ENCODE measurements at places on chromosomes 6 and 20.

GRCh38 chr20:59911041-59911440, 22.4 kb downstream of the SYCP2 start:
- no peak for DNase-seq

- DNase-seq: no peak
These were observed 37.2 kb downstream of the ELOVL5 start for GRCh38 chr6:53311586-53311935.

DNA sequence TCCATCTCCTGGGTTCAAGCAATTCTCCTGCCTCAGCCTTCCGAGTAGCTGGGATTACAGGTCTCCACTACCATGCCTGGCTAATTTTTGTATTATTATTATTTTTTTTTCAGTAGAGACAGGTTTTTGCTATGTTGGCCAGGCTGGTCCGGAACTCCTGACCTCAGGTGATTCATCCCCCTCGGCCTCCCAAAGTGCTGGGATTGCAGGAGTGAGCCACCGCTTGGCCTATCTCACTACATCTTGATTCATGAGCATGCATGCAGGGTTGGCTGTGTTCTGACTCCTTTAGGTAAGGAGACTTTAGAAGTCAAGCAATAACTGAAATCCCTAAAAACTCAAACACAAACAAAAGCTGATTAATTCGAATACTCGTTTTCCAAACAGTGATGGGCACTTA, 80.9 kb downstream of the GJA1 start:
- DNase-seq: peak; percentile 81

- DNase-seq: peak; percentile 64
These were observed 7.4 kb downstream of the PERP start for GRCh38 chr6:138099832-138100231.

DNA sequence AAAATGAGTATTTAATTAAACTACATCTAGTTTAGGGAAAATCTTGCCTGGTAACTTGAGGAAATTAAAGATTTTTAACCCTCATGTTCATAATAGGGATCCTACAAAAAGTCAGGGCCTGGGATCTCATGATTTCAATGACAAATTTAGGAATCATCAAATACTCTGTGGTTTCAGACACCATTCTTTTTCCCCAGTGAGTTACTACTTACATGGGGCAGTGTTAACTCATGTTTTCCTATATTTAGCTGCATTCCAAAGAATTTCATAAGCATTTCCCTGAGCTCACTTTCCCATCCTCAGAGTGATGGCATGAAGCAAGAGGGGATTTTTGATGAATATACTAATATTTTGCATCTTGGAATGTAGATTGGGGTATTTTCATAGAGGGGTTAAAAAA, 321.7 kb downstream of the CENPW start:
- DNase-seq: peak; percentile 74

- no peak for DNase-seq
These were observed 112.1 kb upstream of the PMEPA1 start for GRCh38 chr20:57821935-57822334.

DNA sequence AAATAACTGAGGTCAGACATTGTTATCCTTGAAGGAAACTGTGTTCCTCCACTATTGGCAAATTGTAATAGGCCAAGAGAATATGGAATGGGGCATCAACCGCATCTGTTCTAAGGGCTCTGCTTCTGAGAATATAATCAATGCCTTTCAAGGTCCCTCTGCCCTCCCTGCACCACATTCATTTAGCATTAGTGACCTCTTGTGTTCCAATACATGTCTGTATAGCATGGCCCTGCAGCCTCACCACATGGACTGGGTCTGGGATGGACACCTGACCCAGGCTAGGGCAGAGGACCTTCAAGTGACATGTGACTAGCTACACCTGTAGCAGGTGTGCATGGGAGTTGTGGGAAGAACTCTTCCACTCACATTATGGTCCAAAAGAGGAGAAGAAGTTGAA, 14.2 kb downstream of the BTN3A1 start:
- no peak for DNase-seq

- DNase-seq: no peak
These were observed 41.0 kb downstream of the HM13 start for GRCh38 chr20:31555203-31555775.

DNA sequence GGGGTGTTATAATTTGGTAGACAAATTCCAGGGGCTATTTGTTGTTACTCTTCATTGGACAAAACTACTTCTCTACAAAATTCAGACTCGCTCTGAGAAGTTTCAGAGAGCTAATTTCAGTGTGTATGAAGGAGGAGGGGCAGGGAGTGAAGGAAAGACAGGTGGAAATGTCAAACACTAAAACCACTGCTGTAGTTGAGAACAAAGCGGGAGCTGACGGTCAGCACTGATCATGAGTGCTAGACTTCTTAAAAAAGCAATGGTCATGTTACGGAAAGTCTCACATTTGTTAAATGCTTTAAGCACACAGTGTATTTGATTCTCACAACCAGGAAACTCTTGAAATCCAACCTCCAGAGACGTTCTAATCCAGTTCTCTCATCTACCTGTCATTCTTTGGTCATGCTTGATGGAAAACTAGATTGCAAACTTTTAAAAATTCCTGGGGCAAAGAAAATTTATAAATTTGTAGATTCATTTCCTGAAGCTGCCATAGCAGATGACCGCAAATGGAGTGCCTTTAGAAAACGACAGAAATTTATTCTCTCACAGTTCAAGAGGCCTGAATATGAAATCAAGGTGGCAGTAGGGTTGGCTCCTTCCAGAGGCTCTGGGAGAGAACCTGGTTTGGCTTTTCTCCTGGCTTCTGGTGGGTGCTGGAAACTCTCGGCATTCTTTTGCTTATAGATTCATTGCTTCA, 100.7 kb upstream of the CARMIL1 start:
- no peak for DNase-seq

DNA sequence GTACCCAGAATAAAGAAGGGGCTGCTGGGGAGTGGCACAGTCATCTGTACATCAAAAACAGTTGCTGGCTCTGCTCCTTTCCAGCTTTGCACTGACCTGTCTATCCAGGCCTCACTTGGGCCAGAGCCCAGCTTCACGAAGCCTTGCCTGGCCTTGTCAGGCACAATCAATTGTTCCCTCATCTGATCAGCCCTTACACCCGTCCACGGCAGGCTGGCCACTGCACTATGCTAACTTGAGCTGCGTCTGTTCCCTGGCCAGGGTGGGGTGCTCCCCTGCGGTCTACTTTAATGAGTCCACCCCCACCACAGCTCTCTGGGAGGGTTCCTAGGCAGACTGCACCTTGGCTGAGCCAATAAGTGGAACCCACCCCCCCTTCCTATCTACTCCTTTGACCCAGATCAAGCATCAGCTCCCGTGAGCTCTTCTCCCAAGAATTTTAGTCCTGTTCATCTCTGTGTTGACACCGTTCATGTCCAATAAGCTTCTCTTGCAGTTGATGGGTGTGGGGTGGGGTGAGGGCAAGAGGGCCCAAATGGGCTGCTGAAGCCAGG, 74.3 kb upstream of the MLN start:
- DNase-seq: no peak

GRCh38 chr6:134819236-134819635, 130.7 kb downstream of the ALDH8A1 start:
- no peak for DNase-seq

GRCh38 chr6:139588734-139589593, 214.5 kb upstream of the CITED2 start:
- DNase-seq: peak; percentile 75

GRCh38 chr6:20706238-20706938, 172.1 kb downstream of the CDKAL1 start:
- peak; percentile 82 for DNase-seq

DNA sequence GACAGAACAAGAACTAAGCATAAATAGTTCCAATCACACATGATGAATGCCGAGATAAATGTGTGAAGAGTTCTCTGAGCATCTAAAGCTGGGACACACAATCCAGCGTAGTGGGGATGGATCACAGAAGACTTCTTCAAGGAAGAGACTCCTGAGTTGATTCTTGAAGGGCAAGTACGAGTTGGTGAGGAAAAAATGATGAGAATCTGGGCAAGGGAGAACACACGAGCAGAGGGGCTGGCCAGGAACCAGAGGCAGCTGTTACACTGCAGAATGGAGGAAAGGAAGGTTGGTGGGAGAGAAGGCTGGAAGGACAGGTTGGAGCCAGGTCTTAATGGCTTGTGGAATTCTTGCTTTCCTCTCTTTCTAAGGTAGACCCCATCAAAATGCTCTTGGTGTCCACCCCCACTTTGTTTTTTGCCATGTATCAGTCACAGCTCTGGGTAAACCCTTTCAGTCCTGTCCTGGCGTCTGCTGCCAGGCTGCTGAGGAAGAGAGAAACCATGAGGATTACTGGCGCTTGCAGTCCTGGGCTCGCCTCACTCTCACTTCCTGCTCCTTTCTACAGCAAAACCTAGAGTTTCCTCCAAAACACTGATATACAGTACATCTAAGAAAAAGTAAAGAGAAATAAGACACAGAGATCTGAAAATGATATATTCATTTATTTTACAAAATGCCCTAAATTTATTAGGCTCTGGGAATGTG, 127.6 kb upstream of the FAM184A start:
- no peak for DNase-seq

GRCh38 chr6:76888351-76888750, 574.9 kb downstream of the HTR1B start:
- no peak for DNase-seq

DNA sequence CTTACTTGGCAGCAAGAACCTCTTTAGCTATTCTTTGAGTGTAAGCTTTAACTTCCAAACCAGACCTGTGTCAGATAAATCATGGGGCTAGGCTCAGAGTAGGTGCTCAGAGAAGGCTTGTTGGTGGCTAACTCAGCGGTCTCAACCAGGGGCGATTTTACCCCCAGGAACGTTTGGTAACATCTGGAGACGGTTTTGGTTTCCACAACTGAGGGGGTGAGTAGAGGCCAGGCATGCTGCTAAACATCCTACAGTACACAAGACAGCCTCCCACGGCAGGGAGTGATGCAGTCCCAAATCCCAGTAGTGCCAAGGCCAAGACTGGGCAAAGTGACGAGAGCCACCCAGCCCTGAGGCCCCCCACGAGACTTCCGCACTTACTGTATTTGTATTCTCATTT, 59.2 kb downstream of the RAB44 start:
- DNase-seq: no peak

DNA sequence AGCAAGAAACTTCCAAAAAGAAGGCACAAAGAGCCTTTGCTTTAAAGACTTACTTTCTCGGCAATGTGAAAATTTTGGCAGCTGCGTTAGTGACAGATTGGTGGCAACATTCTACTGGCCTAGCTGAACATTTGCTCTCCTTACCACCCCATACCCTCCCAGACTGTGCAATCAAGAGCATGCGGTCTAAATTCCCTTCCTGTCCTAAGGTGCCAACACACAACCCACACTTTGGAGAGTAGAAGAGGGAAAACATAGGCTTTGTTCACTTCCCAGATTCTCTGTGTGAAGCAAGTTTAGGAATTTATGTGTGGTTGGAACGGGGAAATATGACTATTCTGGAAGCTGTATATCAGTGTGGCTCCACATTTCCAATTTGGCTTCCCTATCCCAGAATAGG, 29.8 kb upstream of the NEDD9 start:
- DNase-seq: no peak

- no peak for DNase-seq
These were observed 38.1 kb downstream of the SYNE1 start for GRCh38 chr6:152598901-152599537.

DNA sequence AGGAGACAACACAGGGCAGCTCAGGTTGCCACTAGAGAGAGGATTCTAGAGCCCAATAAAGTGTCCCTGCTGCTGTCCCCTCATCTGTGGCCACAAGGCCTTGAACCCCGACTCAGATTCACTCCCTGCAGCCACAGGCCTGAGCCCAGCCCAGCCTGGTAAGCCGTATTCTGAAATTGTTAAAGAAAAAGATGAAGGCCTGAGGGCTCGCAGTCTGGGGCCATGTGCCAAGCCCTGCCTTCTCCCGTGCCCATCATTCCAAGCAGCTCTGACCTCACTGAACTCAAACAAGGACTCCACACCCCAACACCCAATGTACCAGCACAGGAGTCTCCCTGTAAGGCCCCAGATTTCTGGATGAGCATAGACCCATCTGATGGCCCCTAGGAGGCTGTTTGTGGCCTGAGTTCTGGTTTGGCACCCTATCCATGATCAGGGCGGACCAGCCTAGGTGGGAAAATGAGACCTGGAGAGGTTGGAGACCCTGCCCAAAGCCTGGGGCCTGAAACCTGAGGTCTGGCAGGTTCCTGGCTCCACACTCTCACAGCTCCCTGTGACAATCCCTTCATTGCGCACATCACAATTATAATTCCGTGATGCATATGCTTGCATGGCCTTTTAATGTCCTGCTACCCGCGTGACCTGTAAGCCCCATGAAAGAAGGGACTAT, 62.0 kb upstream of the TOP1 start:
- DNase-seq: no peak

- no peak for DNase-seq
These were observed 101.8 kb upstream of the DST start for GRCh38 chr6:56744528-56744927.

DNA sequence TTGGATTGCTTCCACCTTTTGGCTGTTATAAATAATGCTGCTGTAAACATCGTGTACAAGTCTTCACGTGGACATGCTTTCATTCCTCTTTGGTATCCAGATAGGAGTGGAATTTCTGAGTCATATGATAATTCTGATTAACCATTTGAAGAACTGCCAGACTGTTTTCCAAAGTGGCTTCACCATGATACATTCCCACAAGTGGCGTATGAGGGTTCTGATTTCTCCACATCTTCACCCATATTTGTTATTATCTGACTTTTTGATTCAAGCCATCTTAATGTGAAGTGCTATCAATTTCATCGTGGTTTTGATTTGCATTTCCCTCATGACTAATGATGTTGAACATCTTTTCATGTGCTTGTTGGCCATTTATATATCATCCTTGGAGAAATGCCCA, 2.9 kb upstream of the SNRPB start:
- DNase-seq: peak; percentile 88

- DNase-seq: no peak
These were observed 101.7 kb upstream of the RAB32 start for GRCh38 chr6:146441907-146442306.
